ENCODE measurements at places on chromosomes 13 and 19.

DNA sequence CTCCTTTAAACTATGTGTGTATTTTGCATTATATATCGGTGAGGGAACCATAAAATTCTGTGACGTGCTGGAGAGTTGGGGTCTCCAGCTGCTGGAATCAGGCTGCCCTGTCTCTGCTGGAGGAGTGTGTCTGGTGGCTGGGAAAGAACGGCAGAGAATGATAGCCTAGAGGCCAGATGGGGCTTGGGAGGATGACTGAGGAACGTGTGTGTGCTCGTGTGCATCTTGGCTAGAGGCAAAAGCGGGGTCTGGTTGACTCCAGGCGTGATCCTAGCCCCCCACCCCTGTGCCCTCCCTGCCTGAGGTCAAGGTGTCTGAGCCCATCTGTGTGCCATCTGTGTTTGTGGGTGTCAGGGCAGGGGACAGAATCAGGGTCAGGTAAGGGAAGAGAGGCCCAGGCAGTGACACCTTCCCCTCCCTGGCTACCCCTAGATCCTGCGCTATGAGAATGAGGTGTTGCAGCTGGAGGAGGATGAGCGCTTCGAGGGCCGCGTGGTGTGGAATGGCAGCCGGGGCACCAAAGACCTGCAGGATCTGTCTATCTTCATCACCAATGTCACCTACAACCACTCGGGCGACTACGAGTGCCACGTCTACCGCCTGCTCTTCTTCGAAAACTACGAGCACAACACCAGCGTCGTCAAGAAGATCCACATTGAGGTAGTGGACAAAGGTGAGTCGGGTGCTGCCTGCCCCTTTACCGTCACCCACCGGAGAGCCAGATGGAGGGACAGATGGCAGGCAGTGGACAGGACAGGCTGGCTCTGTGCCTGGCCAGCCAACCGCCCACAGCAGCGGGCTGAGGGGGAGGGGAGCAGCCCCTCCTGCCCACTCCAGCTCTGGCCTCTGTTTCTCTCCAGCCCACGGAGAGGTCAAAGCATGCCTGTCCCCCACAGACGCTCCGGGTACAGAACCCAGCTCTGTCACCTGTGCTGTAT, 3.1 kb downstream of the SCN1B start:
- DNase-seq = no peak

GRCh38 chr19:14347999-14348889, 33.0 kb upstream of the ADGRE5 start:
- peak; percentile 39 for DNase-seq

GRCh38 chr13:104015646-104016396, 949.6 kb upstream of the SLC10A2 start:
- DNase-seq = no peak

- no peak for DNase-seq
Measured at GRCh38 chr13:23510544-23510916, 59.7 kb upstream of the TNFRSF19 start.

DNA sequence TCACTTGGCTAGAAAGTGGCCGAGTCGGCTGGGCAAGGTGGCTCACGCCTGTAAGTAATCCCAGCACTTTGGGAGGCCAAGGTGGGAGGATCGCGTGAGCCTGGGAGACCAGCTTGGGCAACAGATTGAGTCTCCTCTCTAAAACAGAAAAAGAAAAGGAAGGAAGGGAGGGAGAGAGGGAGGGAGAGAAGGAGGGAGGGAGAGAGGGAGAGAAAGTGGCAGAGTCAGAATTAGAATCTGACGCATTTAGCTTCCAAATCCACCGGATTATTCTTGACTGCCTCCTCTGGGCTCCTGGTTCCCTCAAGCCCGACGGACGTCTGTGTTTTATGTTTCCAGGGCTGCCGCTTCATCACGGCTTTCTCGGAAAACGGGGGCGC, 22.5 kb downstream of the LRFN3 start:
- DNase-seq = no peak

DNA sequence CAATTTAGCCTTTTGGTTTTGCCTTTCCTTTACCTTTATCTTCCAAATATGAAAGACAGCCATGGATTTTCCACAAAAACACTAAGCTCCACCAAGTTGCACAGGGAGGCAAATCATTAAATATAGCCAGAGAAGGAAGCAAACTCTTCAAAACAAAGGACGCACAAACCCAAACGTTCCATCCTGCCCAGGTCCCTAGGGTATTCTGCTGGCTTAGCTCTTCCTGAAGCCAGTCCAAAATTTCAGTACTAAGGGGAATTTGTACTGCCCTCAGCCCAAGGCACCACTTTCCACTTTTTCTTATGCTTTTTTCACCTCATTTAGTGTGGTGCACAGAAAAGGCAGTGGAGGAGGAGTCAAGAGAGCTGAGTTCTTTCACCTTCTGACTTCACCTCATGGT, 169.9 kb downstream of the FLT1 start:
- DNase-seq = no peak

DNA sequence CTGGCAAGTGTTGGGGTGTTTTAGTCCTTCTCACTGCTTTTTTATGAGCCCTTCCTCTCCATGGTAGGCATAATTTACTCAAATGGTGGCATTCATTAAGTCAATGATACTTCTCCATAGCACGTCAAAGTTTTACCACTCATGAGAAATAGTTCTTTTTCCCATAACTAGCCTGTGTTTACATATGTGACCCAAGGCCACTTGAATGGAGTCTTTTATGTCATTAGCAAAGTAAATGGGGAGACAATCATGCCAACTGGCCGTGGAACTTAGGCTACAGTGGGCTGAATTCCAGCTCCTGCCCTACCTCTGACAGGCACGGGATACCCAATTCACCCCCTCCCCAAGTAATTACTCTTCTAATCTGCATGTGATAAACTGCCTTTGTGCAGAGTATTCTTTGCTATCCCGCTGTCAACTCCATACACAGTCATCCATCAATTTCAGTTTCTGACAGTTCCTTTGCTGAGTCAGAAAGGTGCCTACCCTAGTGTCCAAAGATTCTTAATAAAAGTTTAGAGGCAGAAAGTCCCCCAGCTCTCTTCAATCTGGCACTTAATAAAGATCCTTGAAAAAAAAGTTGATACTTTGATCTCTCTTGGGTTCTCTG, 16.9 kb downstream of the PROSER1 start:
- no peak for DNase-seq

GRCh38 chr13:43116242-43116641, 92.9 kb downstream of the DNAJC15 start:
- DNase-seq = no peak

- no peak for DNase-seq
Measured at GRCh38 chr19:30082611-30083010, 140.6 kb downstream of the URI1 start.

DNA sequence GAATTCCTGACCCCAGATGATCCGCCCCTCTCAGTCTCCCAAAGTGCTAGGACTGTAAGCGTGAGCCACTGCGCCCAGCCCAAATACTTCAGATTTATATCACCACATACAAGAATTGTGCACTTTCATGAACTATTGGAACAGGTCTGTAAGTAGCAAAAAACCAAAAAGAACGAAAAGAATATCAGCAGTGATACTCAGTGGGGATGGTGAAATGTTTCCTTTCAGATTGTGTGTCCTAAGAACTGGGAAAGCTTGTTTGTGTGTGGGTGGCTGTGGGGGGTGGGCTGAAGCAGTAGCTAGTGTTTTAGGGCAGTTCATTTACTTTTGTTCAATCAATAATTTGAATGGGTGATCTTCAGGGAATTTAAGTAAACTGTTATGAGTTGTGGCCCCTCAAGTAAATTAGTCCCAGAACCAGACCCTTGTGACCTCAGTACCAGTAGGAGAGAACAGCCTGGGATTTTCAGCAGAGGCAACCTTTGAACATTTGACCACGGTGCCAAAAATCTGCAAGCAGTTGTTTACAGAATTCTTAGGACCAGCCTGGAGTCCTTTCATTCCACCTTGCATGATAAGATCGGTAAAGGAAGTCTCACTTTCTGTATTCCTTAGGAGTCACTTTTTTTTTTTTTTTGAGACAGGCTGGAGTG, 106.6 kb downstream of the LRCH1 start:
- no peak for DNase-seq

DNA sequence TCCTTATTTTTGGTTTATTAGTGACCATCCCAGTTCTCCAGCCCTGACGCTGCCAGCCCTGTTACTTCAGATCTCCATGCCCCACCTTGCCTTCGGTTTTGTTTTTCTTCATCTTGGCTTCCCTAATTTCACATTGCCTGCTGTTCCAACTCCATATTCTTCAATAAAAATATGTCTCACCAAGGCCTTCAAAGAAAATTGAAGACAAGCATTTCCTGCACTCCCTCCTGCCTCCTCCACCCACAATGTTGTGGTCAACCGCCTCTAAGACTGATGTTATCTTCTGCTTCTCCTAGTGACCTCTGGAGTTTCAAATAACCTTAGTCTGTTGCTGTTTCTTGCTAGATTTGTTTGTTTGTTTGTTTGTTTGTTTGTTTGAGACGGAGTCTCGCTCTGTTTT, 14.6 kb downstream of the PLD3 start:
- no peak for DNase-seq

DNA sequence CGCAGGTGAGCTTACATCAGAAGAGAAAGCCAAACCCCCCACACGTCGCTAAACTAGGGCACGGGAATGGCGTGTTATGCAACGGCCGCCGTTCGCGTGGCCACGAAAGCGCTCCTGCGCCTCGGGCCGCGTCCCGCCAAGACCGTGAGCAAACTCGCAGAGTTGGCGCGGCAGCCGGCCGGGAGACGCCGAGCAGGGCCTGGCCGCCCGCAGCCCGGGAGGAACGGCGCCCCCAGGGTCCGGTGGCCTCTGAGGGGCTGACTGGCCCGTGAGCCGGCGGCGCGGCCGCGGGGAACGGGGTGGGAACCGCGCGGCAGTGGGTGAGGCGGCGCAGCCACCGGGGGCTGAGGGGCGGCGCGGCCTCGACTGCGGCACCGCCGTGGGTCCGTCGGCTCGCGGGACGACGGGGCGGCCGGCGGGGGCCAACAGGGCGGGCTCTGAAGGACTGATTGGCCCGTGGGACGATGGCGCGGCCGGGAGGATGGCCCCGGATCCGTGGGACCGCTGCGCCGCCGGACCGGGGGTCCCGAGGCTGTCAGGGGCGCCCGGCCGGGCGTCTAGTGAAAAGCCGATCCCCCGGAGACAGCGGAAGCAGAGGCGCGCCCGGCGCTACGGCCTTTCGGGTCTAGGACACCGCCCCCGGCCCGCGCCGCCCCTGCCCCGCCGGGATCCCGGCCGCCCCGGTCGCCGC, 903 bp downstream of the LATS2 start:
- DNase-seq = no peak

GRCh38 chr19:40339018-40339728, 9.0 kb downstream of the C19orf47 start:
- DNase-seq = no peak

DNA sequence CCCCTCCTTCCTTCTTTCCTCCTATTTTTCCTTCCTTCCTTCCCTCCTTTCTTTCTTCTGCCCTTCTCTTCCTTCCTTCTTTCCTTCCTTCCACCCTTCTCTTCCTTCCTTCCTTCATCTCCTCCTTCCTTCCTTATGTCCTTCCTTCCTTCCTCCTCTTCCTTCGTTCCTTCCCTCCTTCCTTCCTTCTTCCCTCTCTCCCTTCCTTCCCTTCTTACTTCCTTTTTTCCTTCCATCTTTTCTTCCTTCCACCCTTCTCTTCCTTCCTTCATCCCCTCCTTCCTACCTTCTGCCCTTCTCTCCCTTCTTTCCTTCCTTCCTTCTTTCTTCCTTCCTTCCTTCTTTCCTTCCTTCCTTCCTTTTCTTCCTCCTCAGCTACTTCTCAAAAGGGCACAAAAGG, 287.3 kb upstream of the ZNF507 start:
- DNase-seq = no peak

GRCh38 chr13:49791315-49791710, 1.2 kb downstream of the KPNA3 start:
- no peak for DNase-seq

DNA sequence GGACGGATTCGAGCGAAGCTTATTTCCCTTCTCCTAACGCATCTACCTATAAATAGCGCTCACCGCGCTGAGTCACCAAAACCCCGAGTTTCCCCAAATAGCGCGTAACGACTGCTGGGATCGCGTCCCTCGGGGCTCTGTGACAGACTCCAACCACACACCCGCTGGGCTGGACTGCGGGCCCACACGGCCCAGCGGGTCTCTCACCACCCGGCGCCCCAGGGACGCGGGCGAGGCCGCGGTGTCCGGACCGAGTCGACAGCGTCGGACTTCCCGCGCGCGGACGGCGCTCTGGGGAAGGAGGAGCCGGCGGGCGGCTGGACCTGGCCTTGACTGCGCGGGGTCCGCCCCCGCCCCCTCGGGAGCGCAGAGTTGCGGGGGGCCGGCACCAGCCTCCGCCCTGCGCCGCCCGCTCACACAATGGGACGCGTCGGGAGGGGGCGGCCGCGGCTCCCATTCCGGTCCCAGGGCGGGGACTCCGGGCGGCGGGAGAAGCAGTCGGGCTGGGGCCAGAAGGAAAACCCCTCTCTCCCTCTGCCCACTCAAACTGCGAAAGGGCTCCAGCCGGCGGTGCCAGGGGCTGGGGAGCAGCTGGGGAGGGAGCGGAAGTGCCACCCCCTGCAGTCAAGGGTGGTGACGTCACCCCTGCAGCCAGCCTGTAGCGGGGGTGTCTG, 108.8 kb downstream of the KCNRG start:
- DNase-seq = no peak

- DNase-seq = no peak
Measured at GRCh38 chr13:27744801-27745200, 47.5 kb upstream of the GSX1 start.

DNA sequence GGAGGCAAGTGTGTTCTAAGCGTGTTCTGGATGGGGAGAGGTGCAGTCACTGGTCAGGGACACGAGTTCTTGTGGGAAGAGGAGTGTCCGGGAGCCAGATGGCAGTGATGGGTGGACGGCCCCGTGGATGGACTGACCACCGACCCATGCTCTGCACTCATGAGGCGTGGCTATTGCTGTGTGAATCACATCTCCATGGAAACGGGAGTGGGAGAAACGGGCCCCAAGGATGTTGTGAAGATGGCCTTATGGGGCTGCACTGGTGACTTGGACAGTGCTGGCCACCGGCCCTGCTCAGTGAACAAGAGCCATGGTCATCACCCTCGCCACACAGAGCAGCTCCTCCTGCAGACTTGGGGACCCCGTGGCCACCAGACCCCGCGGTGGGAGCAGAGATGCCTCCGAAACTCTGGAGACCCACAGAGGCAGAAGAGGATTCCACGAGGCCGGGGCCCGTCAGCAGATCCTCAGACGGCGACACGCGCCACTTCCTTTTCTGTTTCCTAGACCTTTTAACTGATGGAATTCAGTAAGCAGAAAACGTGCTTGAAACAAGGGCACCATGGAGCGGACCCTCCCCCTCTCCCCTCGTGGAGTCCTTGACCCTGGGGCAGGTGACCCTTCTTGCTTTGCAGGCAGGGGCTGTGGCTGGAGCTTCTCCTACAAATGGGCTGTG, 47.5 kb downstream of the GAS6 start:
- no peak for DNase-seq

DNA sequence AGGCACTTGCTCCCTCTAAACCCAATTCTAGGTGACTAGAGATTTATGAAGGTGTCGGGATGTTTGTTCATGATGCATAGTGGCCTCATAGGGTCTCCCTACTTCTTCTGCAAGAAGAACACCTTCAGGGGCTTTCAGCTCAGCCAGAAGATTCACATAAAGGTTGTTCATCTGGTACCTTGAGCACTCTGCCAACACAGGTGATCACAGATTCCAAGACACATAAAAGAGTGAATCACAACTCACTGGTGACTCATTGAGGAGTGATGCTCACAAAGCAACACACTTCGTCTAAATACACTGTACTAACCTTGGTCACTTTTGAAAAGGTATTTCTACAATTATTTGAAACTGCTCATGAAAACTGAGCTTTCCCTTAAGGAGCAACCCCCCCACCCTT, 6.8 kb upstream of the ZNF324 start:
- no peak for DNase-seq

GRCh38 chr13:110274687-110275086, 32.3 kb downstream of the COL4A1 start:
- DNase-seq = no peak

Measured in activated CD4-positive, CD25-positive, alpha-beta regulatory T cell (primary cell).